ENCODE measurements at places on chromosomes 13 and 19. TPM values are rescaled to one million over a fixed set of nuclear protein-coding genes. Genes with fewer than 3 reads are reported as not detected.

FGF21 gene
- polyA plus RNA-seq: not detected

IGSF23 gene
- polyA plus RNA-seq: not detected

B3GNT3 gene
- polyA plus RNA-seq: 3.0 TPM

SOHLH2 gene
- polyA plus RNA-seq: 0.04 TPM

PRRG2 gene
- polyA plus RNA-seq: 9.0 TPM

CCDC169 gene
- polyA plus RNA-seq: 0.14 TPM

LAIR1 gene
- polyA plus RNA-seq: 253 TPM

FGF22 gene
- polyA plus RNA-seq: 0.10 TPM

SYMPK gene
- 125 TPM for polyA plus RNA-seq

IL11 gene
- polyA plus RNA-seq: 0.41 TPM

Measured in lung (tissue), 17 donors.